Stimulated activated CD4-positive, alpha-beta T cell treated with anti-CD3 and anti-CD28 coated beads, Interleukin-15, amount 100 ng/mL, for 1 hour (primary cell): ENCODE measurements at places on chromosomes 12 and 14.

- no peak for DNase-seq
These were observed 90.1 kb downstream of the KIAA0586 start for GRCh38 chr14:58517592-58517991.

DNA sequence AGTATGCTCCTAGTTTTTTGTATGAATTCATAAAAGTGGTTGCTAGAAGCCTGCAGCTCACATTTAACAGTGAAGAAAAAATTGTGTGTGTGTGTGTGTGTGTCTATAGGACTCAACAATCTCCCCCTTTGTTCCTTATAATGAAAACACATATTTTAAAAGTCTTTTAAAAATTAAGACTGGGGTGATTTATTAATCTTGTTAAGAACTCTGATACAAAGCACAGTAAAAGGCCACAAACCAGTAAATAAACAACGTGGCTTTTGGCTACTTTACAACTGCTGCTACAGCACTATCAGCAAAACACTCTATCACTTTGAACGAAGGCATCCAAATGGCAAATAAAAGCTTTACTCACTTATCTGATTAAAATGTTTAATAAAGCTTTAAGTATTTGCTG, 594 bp upstream of the VCPKMT start:
- no peak for DNase-seq

DNA sequence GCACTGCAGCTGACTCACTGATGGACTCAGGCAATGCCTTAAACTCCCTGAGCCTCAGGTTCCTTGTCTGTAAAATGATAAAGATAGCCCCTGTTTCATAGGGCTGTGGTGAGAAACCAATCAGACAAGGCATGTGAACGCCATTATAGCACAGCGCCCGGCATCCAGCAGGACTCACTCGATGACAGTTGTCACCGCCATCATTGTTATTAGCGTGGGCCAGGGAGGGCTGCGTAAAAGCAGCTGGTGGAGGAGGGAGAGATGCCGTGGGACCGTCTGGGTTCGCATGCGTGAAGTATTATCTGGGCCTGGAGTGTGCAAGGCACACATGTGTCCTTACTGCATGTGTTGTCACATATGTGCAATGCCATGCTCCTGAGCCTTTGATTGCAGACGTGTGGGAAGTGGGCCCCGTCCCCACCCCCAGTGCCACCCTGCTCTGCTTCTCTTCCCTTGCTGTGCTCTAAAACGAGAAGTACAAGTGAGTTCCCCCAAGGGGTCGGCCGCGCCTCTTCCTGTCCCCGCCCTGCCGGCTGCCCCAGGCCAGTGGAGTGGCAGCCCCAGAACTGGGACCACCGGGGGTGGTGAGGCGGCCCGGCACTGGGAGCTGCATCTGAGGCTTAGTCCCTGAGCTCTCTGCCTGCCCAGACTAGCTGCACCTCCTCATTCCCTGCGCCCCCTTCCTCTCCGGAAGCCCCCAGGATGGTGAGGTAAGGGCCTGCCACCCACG, at the start of gene PTPN6:
TSS of gene PTPN6 (plus strand) at position 546 of the 730 bp plus-strand sequence. CDS start at position 703, 157 bp downstream.
- DNase-seq = no peak

DNA sequence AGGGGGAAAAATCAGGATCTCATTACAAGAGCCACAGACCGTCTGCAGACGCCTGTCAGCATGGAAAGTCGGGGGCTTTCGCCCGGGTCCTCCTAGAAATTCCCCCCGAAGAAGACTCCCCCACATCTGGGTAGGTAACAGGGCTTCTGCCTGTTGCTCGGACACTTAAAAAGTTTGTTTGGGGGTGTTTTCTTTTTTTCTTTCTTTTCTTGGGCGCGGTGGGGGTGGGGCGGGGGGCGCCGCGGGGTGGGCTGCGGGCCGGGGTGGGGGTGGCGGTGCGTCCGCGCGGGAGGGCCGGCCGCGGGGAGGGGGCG, 358 bp downstream of the ELK3 start:
- DNase-seq = no peak

DNA sequence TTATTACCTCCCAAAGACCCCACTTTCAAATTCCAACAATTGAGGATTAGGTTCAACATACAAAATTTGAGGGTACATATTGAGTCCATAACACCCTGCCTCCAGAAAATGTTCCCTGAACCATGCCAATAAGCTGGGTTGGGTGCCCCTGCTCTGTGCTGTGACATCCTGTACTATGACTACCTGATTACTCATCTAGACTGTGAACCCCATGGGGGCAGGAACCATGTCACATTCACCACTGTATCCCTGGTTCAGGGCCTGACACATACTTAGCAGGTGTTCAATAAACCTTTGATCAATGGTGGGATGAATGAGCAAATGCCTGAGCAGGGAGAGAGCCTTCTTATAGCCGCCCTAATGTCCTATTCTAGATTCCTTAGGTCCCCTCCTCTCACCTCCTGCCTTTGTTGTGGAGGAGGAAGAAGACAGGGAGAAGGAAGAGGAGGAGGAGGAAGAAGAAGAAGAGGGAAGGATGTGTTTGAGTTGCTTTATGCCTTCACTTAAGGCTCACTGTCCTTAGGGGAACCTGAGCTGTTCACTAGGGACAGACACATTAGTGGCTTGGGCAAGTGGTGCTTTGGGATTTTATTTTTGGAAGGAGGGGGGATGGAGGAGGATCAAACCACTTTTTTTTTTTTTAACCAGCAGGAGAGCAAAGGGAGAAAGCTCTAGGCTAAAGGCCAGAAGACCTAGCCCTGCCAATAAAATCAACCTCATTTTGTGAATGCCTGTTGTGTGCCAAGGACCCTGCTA, 21.3 kb downstream of the GPR68 start:
- no peak for DNase-seq

GRCh38 chr12:59404109-59404650, 191.6 kb upstream of the SLC16A7 start:
- no peak for DNase-seq

- no peak for DNase-seq
These were observed 26.6 kb upstream of the NFYB start for GRCh38 chr12:104164634-104165033.

GRCh38 chr14:101865288-101865687, 99.1 kb upstream of the DYNC1H1 start:
- DNase-seq = no peak

DNA sequence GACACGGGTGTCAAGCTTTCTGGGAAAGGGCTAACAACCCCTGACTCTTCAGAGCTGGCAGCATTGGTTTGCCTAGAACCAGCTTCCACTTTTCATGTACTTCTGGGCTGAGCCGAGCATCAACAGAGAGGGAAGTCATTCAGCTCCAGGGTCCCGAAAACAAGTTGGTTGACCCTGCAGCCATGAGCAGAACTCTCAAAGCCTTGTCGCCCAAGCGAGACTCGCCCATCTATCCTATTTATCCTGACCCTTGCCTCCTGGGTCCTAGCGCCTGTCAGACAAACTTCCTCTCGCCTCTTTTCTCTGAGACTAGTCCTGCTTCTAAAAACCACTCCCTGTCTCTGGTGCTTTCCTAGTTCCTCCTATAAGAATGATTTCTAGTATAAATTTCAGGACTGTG, 47.9 kb downstream of the ASCL4 start:
- no peak for DNase-seq

GRCh38 chr12:2959505-2960389, 550 bp downstream of the TEAD4 start:
- DNase-seq = no peak
